ENCODE measurements at places on chromosomes 1 and 21. TPM values are rescaled to one million over a fixed set of nuclear protein-coding genes. Genes with fewer than 3 reads are reported as not detected.

GRCh38 chr1:29633771-29634170 is 397.4 kb downstream of the PTPRU start:
- H3K27ac ChIP-seq = no peak overlapping the region
- no peaks in the 10 kb centered on the region for H3K4me1 ChIP-seq
- no peak for DNase-seq
- H3K27me3 ChIP-seq = peaks cover 5% of the 10 kb centered on the region
- H3K36me3 ChIP-seq = no peaks in the 10 kb centered on the region

GRCh38 chr1:15452216-15452615 is 4.3 kb upstream of the CELA2A start:
- peaks cover 7% of the 10 kb centered on the region for H3K27me3 ChIP-seq
- H3K4me3 ChIP-seq = no peak overlapping the region
- no peak for DNase-seq
- H3K27ac ChIP-seq = no peak overlapping the region

NR5A2 gene
- not detected for total RNA-seq

GRCh38 chr1:36516372-36517010 is 33.8 kb upstream of the CSF3R start:
- no peak overlapping the region for H3K27ac ChIP-seq
- H3K4me1 ChIP-seq = no peaks in the 10 kb centered on the region
- no peaks in the 10 kb centered on the region for H3K36me3 ChIP-seq

CELA3A gene
- total RNA-seq = not detected

DNA sequence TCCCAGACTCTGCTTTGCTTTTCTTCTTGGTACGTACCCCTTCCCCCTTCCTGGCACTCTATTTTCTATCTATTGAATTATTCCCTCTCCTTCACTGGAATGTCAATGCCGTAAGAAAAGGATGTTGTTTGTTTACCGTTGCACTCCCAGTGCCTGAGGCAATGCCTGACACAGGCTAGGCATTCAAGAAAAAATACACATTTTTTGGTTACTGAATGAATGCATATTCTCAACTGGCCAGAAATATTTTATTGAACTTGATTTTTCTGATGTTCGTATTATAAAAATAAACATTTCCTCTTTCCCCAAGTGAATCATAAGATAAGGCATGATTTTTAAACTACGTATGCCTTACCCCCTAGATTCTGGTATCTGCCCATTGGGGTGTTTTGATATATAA is 41.2 kb downstream of the GNG12 start:
- H3K36me3 ChIP-seq = no peaks in the 10 kb centered on the region
- no peak overlapping the region for H3K27ac ChIP-seq
- H3K4me3 ChIP-seq = no peak overlapping the region
- DNase-seq = no peak
- no peaks in the 10 kb centered on the region for H3K4me1 ChIP-seq
- H3K27me3 ChIP-seq = peaks cover 13% of the 10 kb centered on the region

- H3K4me3 ChIP-seq = no peak overlapping the region
- no peaks in the 10 kb centered on the region for H3K27me3 ChIP-seq
Observed at GRCh38 chr1:195158091-195158490, 1450.1 kb downstream of the KCNT2 start.

NPHS2 gene
- not detected for total RNA-seq

C1orf167 gene
- total RNA-seq = not detected

OR6N1 gene
- total RNA-seq = not detected

DNA sequence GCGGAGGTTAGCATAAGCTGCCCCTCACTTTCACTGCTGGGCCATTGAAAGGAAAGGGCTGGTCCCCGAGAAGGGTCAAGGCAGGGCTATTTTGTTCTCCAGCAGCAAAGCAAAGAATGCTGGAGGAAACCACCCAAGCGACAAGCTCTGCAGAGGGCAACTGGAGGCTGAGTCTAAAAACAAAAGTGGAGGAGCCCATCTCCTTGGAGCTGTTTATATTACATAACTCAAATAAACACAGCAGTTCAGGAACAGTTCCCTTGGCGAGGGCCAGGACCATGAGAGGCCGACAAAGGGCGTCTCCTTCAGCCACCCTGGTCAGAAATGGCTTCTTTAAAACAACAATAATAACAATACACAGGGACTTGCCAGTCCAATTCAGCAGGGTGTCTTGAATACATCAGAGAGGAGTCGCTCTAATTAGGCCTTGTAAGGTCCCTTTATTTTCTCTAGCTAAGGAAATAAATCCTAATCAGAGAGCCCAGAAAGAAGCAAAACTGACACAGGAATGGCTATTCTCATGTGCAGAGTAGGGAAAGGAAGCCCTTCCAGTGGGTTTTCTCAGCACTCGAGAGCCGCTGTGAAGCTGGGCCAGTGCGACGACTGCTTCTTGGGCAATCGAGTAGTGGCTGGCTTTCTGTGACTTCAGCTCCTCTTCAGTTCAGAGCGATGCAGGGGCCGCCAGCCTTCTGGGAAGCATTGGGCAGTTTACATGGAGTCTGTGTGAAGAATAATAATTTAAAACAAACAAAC is 57.0 kb upstream of the TARBP1 start:
- no peaks in the 10 kb centered on the region for H3K36me3 ChIP-seq
- DNase-seq = no peak
